ENCODE measurements at places on chromosomes 1 and 21.

- DNase-seq, result no peak
Observed at GRCh38 chr21:38626306-38626705, 128.0 kb upstream of the ERG start.

DNA sequence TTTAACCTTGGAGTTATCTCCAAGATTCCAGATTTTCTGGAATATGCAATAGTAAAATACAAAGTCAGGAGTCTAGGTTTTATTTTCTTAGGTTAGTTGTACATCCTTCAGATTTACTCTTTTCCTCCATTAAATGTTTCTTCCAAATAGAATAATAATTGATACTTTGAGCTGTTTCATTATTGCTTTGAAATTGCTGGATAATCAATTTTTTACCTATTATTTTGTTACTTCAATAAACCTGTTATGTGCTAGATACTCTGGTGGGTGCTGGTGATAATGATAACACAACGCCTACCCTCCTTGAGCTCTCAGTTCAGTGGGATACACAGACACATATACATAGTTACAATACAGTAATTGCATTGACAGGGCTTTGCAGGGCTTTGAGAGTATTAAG is 79.4 kb downstream of the GPR161 start:
- no peak for DNase-seq

DNA sequence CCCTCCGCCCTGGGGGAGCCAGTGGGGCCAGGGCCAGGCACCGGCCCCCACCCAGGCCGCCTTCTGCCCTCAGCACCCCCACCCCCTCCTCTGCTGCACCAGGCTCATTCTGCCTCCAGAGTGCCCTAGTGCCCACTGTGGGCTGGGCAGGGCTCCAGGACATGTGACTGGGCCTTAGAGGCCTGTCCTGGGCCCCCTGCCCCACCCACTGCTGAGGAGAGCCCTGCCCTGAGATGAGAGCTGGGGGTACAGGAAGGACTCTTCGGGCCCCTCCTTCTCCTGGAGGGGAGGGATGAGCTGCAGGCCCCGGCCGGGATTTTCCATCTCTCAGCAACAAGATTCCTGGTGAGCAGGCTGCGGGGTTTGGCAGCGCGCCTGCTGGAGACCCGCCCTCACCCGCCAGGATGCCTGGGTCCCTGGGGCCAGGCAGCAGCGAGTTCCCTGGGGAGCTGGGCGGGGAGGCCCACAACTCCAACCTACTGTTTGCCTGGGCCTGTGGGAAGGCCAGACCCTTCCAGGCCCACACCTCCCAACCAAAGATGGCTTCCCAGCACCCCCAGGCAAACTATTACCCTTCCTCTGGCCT is 14.0 kb downstream of the AHDC1 start:
- DNase-seq, result no peak

GRCh38 chr1:83909687-83910086 is 89.2 kb downstream of the TTLL7 start:
- DNase-seq, result no peak

DNA sequence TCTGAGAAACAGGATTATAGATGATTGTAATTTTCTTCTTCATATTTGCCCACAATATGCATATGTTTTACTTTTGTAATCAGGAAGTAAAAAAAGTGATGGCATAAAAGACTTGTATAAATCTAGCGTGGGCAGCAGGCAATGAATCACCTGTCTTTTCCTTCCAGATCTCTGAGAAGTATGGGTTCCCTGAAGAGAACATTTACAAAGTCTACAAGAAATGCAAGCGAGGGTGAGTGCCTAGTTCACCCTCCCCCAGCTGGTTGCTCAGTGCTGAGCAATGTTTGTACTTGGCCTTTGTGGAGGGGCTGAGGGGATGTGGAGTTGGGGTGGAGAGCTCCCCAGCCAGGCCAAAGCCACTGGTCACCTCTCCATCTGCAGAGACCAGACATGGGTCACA is 30.7 kb downstream of the GRHL3 start:
- no peak for DNase-seq

- no peak for DNase-seq
Observed at GRCh38 chr1:229984310-229984991, 82.6 kb upstream of the GALNT2 start.

- DNase-seq, result no peak
Observed at GRCh38 chr1:228393268-228393701, 13.3 kb downstream of the TRIM11 start.

GRCh38 chr1:182783068-182783467 is 6.5 kb upstream of the NPL start:
- no peak for DNase-seq
